ENCODE measurements at places on chromosomes 6 and 20.
A peak's percentile ranks its signal among the peaks of the same experiment; 100 is the strongest.

GRCh38 chr6:11374036-11375010 is 141.9 kb upstream of the NEDD9 start:
- DNase-seq, result no peak

DNA sequence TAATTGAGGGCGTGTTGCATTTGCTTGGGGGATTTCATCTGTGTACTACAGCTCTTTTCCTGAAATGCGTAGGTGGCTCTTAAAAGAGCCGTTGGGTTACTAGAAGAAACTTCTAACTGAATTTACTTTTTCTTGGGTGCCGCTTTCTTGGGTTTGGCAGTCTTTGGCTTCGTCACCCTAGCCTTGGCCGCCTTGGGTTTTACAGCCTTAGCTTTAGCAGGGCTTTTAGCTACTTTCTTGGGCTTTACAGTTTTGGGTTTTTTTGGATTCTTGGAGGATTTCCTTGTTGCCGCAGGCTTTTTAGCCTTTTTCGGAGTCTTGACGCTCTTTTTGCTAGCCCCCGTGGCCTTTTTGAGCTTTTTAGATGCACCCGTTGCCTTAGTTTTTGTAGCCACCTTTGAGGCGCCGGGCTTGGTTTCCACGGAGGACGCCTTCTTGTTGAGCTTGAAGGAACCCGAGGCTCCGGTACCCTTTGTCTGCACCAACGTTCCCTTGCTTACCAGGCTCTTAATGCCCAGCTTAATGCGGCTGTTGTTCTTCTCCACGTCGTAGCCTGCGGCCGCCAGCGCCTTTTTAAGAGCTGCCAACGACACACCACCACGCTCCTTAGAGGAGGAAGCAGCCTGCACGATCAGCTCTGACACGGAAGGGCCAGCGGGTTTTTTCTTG is 54.5 kb downstream of the TRIM38 start:
- no peak for DNase-seq

DNA sequence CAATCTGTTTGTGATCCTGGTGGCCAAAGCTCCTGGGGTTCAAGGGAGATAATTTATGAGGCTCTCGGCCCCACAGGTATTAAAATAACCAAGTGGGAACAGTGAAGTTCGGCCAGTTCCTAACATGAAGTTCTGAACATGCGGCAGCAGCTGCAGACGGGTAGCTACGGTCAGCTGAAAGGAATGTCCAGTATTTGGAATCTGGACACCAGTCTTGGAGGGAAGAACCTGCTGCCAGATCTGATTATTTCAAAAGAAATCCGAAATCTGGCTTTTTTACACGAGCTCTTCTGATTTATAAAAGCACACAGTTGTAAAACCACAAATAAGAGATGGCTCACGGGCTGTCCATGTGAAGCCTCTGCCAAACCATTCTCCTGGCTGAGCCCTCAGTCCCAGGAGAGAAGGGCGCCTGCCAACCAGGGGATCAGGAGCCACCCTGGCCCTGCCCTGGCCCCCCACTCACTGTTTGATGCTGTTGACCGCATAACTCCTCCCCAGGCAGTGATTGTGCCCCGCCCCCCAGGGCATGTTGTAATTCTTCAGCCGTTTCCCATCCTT is 28.2 kb upstream of the KCNB1 start:
- DNase-seq, result no peak

GRCh38 chr6:96784650-96785049 is 52.6 kb downstream of the GPR63 start:
- DNase-seq, result no peak

DNA sequence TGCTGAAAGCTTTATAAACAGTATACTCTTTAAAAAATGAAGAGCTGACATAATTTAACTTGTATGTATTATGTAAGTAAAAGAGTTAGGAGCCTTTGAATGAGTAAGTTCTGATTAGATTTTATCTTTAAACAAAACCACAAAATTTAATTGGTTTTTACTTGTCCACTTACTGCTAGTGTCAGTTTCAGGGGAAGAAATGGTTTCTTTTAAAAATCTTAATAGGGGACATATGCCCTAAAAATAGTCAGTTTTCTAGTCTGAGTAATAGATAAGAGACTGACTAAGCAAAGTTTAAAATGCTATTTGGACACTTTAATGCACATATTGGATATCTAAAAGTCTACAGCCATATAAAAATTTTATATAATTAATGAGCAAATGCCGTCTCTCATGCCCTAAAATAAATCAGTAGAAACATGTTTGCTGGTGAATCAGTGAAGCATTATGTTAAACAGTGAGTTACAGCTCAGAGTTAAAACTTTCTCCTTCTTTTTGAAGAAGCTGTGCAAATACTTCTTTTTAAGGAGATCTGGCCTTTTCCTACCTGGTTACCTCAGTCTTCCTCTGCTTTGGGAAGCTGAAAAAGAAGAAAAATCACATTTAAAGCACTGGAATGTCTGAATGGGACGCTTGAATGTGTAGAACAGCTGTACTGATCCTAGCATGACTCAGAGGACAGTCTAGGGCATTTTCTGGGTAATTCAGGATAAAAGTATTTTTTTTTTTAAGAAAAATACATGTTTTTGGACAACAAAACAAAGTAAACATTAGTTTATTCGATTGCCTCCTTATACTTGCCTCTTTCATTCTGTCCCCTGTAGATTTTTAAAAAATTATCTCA is 55.3 kb downstream of the CDH26 start:
- no peak for DNase-seq

DNA sequence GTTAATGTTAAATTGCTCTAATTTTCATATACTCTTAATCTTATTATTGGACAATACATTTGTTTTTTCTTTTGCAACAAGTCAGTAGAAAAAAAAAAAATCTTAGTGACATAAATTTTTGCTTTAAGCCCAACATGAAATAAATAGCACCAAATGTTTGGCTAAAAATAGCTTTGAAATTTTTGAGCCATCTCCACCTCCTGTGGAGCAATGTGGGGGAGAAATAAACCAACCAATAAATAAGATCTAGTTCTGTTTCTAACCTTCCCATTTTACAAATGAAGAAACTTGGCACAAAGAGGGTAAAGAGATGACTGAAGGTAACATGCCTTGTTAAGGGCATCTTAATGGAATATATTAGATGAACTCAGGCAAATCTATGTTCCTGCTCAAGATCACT is 91.4 kb downstream of the PRKN start:
- DNase-seq, result no peak

DNA sequence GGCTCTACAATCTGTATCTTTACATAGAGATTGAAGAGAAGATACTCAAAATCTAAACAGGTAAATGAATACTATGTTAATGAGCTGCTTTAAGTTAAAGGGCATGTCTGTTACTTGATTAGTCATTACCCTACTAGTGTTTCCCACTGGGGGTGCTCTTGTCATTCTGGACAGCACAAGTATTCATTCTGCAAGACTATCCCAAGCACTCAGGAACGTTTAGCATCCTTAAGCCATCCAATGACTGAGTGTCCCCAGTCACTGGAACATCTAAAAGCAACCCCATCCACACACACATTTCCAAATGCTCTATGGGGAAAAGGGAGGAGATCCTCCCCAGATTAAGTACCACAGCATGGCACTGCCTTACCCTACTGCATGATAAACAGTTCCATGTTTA is 25.7 kb downstream of the EZR start:
- DNase-seq, result no peak

GRCh38 chr20:50120935-50121693 is 8.2 kb upstream of the UBE2V1 start:
- DNase-seq, result peak; percentile 37

DNA sequence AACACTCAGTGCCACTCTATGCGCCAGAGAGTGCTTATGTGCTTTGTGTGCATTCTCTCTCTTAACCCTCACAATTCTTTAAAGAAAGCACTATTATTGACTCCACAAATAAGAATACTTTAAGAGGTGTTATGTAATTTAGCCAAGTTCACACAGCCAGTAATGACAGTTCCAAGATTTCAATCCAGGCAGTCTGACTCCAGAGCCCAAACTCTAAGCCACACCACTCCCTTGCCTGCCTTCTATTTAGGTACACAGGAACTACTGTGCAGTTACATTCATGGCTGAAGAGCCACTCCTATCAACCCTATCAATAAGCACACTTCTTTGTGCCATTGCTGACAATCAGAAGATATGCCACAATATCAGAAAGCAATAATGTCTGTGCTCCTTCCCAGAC is 93.3 kb downstream of the PTPRK start:
- no peak for DNase-seq

GRCh38 chr20:59525500-59526241 is 78.7 kb upstream of the PHACTR3 start:
- no peak for DNase-seq

DNA sequence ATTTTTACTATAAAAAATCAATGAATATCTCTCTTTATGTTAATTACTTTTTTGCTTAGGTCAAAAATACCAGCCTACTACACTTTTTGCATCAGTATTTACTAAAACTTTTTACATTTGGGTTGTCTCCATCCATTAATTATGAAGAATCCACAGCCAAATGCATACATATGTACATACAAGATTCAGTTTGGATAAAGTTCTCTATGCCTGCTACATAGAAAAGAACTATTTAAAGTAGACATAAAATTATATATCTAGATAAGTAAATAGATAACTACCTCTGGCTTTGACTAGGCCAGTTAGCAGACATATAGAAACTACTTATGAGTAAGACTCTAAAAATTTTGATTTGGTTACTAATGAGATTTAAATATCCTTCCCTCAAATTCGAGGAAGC is 12.3 kb downstream of the TDRD6 start:
- DNase-seq, result no peak

- DNase-seq, result no peak
Measured at GRCh38 chr6:145241039-145241438, 494.3 kb downstream of the EPM2A start.

- no peak for DNase-seq
Measured at GRCh38 chr20:56859039-56859800, 230.1 kb downstream of the TFAP2C start.

- no peak for DNase-seq
Measured at GRCh38 chr20:15806105-15806504, 767.1 kb downstream of the KIF16B start.

GRCh38 chr6:2037237-2037926 is 208.0 kb downstream of the GMDS start:
- no peak for DNase-seq

DNA sequence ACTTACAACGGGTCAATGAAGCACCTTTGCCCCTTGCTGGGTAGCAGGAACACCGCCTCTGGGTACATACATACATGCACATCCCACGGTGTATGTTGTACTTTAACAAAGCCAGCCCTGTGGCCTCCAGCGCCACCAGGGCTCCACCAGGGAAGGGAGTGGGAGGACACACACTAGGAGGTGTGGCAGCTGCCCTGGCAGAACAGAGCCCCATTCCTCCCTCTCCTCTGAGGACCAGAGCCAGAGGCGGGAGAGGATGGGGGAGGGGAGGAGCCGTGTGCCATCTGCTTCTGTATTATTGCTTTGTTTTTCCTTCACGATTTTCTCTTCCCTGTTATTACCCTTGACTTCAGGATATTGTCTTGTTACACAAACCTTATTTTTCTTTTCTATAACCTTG is 105.8 kb upstream of the TRAF3IP2 start:
- DNase-seq, result peak; percentile 19

DNA sequence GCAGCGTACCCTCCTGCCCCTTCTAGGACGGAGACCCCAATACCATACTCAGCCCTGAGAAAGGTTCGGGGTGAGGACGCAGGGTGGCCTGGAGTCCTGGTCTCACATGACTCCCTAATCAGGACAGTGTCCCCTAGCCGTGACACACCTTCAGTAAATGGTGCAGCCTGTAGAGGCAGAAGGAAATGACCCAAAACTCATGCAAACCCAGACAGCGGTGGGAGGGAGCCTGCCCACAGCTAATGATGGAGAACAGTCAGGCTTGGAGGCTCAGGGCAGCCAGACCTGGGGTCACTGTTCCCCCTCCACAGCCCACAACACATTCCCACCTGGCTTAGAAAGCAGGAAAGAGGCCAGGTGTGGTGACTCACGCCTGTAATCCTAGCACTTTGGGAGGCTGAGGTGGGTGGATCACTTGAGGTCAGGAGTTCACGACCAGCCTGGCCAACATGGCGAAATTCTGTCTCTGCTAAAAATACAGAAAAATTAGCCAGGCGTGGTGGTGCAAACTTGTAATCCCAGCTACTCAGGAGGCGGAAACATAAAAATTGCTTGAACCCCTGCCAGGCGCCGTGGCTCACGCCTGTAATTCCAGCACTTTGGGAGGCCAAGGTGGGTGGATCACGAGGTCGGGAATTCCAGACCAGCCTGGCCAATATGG is 8.8 kb upstream of the HMGA1 start:
- no peak for DNase-seq

DNA sequence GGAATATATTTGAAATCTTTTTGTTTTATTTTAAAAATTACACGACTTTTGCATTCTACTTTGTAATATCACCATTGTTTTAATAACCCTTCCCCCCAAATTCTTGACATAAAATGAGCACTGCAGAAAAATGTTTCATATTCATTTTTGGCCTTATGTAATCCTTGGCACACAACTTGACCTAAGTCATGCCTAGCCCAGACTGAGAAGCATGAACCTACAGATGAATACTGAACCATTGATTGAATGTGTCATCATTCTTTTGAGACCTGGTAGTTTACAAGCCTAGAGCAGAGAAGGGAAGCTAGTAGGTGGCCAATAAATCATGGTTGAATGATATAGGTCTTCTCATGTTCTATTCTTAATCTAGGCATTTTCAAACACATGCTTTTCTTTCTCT is 89.4 kb upstream of the EDN1 start:
- no peak for DNase-seq

GRCh38 chr6:63372951-63373533 is 53.3 kb upstream of the LGSN start:
- DNase-seq, result no peak

- DNase-seq, result no peak
Measured at GRCh38 chr6:159053781-159054398, 9.1 kb upstream of the TAGAP start.

GRCh38 chr6:45416700-45417099 is 39.0 kb upstream of the SUPT3H start:
- no peak for DNase-seq

DNA sequence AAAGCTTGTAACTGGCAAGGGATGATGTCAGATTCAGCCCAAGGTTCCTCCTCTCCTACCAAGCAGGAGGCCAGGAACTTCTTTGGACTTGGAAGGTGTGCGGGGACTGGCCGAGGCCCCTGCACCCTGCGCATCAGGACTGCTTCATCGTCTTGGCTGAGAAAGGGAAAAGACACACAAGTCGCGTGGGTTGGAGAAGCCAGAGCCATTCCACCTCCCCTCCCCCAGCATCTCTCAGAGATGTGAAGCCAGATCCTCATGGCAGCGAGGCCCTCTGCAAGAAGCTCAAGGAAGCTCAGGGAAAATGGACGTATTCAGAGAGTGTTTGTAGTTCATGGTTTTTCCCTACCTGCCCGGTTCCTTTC is 14.4 kb downstream of the TNFAIP3 start:
- DNase-seq, result no peak

DNA sequence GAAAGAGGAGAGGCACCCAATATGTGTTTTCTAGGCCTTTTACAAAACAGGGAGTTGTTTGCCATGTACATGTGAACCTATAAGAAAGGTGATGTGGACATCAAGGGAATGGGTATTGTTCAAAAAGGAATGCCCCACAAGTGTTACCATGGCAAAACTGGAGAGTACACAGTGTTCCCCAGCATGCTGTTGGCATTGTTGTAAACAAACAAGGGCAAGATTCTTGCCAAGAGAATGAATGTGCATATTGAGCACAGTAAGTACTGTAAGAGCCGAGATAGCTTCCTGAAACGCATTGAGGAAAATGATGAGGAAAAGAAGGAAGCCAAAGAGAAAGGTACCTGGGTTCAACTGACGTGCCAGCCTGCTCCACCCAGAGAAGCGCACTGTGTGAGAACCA is 13.1 kb downstream of the QRSL1 start:
- no peak for DNase-seq
